NCI-H1930 (cell line): ENCODE measurements at places on chromosomes 12 and 14.

DNA sequence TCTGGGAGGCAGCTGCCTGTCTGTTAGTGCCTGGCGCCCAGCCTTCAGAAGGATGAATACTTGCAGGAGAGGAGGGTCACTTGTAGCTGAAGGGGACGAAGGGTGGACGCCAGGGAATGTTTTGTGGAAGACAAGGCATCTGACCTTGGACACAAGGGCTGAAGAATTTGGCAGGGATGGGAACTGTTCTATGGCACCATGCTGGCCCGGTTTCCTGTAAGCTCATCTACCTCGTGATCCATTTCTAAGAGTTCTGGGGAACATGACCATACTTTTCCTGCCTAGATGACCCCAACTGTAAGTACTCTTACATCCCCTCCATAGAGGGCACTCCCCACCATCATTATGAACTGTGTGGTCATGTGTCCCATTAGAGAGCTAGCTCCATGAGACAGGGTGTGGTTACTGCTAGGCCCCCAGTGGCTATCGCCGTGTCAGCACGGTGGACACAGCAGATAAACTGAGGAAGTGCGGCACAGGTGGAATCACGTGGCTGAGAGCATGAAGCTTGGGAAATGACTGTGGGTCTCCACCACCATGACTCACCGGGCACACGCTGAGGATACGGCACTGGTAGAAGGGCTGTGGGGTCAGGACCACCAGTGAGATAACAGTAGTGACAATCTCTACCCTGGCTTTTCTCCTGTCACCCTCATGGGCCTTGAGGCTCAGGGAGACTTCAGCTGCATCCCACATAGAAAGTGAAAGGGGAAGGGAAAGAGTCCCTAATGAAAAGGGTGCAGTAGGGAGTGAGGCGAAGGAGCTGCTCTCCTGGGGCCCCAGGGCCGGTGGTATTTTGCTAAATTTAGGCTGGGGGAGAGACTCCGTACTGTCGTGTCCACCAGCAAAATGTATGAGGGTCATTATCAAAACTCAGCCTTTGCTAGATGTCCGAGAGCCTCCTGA is 252.6 kb downstream of the FOXN3 start:
- DNase-seq: no peak

DNA sequence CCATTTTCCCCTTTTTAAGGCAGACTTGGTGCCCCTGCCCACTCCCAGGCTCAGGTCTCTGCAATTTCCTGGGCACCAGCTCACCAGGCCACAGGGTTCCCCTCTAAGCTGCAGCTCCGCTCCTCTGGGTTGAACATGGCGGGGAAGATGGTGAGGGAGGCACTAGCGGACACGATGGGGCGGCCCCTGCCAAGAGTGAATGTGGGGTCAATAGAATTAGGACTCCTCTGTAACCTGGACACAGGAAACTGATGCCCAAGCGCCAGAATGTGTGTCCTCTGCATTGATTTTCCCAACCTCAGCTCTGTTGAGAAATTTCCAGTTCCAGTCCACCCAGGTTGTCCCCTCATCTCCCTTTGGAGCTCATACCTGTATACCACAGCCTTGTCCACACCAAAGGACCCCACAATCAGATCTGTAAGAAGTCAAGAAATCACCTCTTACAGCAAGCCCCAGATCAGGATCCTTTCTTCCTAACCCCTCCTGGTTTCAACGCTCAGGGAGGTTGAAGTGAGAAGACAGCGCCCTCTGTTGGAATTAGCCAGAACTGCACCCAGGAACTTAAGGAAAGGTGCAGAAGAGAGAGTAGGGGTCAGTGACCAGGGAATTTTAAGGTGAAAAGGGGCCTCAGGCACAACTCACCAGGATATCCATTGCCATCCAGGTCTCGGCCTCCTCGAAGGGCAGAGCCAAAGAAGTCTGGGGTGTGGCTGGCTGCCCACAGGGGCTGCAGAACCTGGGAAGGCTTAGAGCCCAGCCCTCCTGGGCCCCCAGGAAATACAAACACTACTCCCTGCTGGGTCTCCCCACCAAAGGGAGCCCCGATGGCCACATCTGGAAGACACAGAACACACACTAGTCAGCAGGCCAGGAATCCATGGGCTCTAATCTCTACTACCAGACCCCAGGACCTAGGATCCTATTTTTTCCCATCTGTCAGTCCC is 14.7 kb downstream of the ITGA5 start:
- DNase-seq: peak; percentile 28

- DNase-seq: no peak
Measured at GRCh38 chr14:56333359-56334292, 215.4 kb downstream of the PELI2 start.

GRCh38 chr14:100741966-100742365 is 15.3 kb downstream of the DLK1 start:
- DNase-seq: no peak

DNA sequence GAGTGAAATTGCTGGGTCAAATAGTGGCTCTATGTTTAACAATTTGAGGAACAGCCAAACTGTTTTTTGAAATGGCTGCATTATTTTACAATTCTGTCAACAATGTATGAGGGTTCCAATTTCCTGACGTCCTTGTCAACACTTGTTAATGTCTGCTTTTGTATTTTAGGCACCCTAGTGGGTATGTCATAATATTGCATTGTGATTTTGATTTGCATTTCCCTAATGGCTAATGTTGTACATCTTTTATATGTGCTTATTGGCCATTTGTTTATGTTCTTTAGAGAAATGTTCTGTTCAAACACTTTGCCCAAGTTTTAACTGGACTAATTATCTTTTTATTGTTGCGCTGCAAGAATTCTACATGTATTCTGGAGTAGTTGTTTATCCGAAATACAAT is 93.2 kb downstream of the GPR65 start:
- DNase-seq: no peak

DNA sequence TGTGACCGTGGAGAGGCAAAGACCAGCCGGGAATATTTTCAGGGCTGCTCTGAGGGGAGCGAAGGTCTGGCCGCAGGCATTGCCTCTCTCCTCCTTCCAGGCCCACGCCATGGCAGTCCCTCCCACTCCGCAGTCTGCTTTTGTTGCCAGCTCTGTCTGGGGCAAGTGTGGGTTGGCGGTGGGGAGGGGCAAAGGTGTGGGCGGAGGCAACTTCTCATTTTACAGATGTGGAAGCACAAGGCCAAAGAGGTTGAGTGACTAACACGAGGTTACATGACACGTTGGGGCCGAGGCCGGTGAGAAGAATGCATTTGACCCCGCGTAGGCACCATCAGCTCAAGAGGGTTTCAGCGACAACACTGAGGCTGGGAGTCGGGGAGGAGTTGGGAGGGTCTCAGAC is 6.1 kb upstream of the FAIM2 start:
- no peak for DNase-seq

- DNase-seq: no peak
Measured at GRCh38 chr14:77314539-77315457, 5.9 kb downstream of the POMT2 start.

GRCh38 chr14:77175843-77176242 is 5.8 kb upstream of the TMEM63C start:
- no peak for DNase-seq

GRCh38 chr14:80003138-80003537 is 208.2 kb downstream of the DIO2 start:
- no peak for DNase-seq

- DNase-seq: no peak
Measured at GRCh38 chr14:51521764-51522163, 129.9 kb upstream of the FRMD6 start.

GRCh38 chr14:53792909-53793308 is 163.7 kb downstream of the BMP4 start:
- DNase-seq: no peak

DNA sequence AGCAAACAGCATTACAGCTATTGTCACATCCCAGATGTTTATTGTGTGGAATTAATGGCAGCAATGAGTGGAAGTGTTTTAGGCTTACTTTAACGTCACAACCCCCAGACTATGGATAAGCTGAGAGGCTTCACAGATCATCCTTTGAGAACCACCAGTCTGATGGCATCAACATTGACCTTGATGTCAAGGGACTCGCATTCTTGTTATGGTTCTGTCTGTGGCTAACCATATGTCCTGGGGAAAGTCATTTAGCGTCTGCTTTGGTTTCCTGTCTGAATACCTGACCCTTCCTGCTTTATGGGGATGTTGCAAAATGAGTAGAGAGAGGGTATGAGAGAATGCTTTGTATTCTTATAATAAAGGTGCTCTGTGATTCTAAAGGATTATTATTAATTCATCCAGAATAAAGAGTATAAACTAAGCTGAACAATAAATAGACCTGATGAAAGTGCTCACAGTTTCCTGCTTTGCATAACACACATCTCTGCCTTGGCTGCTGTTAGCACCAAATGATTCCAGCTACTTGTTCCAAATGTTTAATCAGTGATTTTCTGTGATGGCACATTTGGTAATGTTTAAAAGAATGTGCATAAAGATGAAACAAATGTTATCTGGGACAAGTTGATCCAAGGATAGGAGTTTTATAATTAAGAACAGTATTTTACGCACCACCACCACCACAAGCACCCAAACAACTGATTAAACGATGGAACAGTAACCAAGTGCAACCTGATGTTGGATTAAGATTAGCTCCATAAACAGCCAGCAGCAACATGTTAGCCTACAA is 116.9 kb upstream of the LRIG3 start:
- no peak for DNase-seq

- no peak for DNase-seq
Measured at GRCh38 chr12:54220567-54220966, 31.8 kb upstream of the SMUG1 start.

DNA sequence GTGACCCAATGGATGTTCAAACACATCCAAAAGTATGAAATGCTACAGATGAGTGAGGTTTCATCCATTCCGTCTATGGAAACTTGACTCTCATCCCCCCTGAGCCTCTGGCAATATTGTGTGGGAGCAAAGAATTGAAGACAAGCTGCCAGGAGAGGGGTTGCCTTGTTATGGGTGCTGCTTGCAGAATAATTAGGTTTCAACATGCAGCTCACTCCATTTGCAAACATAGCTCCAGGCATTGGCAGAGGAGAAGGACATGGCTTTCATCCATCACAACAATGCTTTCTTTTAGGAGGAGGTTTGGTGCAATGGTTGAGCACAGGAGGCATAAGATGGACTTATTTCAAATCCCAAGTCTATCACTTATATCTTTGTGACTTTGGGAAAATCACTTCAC is 220.7 kb upstream of the SRRM4 start:
- DNase-seq: no peak

- no peak for DNase-seq
Measured at GRCh38 chr14:26987744-26988363, 390.0 kb upstream of the NOVA1 start.

DNA sequence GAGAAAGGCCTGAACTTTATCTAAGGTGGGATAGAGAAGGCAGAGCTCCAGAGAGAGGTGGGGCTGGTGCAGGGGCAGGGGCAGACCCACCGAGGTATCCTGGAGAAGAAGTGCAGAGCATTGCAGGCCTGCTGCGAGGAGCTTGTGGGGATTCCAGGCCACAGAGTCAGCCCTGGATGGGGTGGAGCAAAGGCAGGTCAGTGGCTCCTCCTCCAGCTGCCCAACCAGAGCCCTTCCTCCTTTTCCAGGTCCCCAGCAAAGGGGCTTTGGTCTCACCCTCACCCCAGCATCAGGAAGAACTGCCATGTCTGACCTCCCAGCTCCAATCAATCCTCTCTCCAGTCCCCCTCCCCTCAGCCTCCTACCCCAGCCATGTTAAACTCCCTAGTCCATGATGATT is 19.8 kb upstream of the ZNF740 start:
- no peak for DNase-seq

DNA sequence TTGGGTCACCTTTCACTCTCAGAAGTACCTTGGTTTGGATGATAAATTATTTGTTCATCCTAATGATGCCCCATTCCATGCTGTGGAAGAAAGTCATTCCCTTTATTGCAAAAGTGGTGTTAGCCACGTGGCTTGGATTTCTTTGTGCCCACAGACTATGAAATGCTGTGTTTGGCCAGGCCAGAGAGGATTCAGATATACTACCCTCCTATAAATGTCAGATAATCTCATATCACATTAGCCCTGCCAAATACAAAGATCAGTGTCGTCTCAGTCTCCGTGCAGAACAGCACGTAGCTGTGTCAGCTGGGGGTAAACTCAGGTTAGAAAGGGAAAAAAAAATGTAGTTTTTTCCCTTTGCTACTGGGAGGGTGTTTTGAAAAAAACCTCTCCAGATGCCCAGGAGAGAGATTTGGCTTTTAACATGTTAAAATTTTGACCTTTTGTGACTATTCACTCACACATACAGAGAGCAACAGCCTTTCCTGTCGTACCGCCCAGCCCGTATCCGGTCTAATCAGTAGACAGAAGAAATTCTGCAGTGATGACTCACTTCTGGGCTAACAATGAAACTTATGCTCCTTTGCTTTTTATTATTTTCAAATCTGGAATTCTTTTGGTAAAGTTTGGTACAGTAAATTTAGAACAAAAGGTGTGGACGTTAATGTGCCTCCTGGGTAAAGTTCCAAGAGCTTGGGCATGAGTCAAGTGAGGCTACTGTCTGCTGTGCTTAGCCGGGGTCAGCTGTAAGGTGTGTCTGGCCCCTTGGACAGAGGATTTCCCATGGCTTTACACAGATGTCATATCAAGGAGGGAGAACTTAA is 8.5 kb upstream of the PTPRB start:
- no peak for DNase-seq

DNA sequence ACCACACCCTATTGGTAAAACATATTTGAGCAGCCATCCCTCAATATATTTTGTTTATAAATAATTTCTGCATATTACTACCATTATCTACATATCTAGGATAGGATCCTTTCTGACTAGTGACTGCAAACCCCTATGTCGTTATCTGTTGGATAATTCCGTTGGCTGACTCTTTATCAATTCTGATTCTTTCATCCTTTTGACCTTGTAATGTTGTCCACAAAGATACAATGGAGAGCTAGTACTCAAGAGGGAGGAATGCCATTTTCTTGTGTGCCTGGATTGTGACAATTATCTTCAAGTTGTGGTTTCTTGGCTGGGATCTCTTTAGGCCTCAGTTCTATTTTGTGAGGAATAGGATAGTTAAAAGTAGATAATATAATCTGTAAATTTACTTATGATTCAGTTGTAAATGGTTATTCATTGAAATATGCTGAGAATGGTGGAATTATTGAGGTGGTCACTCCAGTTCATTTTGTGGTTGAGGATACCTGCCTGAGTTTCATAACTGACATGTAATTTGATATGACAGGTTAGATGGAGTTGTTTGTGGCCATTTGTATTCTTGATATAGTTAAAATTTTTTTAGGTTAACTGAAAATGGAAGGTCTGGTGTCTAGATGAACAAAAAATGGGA is 10.1 kb downstream of the CHST11 start:
- DNase-seq: no peak

DNA sequence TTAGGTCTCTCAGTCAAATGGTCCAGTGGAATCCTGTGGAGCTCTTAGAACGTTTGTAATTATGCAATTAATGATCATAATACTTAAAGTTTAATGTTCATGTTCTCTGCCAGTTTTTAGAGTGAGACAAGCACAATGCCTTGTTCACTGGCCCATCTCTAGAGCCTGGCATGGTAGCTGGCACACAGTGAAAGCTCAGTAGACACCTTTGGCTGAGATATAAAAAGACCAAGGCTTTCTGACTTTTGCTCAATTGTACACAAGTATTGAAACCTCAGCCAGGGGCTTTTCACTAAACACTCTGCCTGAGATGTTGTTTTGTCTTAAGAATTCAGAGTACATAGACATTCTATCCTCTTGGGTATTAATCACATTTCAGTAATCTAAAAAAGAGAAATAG is 241.8 kb upstream of the ATP2B1 start:
- no peak for DNase-seq
